CD4-positive, alpha-beta T cell (primary cell): ENCODE measurements at places on chromosomes 5 and 9.
A peak's percentile ranks its signal among the peaks of the same experiment; 100 is the strongest.

DNA sequence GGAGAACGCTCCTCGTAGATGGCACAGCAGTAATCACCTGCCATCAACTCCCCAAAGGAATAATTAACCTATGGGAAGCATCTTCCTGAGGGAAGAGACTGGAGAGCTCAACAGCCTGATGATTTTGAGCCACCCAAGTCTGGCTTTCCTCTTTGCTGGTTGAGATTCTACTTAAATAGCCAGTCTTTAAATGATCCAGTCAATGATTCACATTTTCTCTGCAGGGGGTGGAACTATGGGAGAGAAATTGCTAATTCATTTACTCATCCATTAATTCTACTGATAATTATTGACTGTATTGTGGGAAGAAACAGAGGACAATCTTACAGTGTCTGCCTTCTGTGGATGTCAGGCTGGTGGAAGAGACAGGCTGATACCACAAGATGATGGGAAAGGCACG, 355.0 kb upstream of the PANK3 start:
- DNase-seq: no peak

- DNase-seq: no peak
Observed at GRCh38 chr5:67511911-67512310, 315.3 kb upstream of the CD180 start.

DNA sequence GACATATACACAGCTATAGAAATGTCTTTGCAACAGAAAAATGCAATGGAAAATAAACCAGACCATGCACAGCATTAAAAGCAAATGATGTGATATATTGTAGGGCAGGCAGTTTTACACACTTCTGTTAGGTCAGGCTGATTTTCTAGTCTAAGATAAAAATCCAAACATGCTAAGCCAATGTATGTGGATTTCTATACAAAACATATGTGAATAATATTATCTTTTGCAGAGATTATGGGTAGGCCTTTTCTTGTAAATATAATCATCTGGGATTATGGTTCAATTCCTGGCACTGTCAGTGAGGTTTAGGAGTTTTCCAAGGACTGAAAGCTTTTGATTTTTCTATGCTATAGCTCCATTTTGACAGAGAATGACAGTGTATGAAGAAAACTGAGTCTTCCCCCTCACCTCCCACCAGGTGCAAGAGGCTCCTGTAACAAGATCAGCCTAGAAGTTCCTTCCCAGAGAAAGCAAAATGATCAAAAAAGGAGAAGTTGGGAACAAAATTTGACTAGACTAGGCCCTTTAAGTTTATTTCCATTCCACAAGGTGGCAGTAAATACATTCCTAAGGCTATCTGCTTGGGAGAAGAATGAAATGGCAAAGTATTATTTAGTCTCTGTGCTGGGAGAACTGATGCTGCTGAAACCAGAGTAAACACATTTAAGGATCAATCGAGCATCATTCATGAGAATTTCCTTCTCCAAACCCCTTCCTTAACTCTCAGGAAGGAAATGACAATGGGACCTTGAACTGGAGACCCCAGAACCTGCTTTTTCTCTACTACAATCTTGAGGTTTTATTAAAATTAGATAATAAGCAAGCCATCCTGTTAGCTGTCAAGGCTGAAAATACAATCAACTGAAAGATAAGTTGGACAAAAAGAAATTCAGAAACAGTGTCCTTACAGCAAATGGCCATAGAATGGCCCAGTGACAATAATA, 133.0 kb upstream of the TUT7 start:
- no peak for DNase-seq

GRCh38 chr5:15183520-15183919, 311.9 kb upstream of the ANKH start:
- no peak for DNase-seq

- no peak for DNase-seq
Observed at GRCh38 chr5:95881833-95882232, 59.3 kb upstream of the GLRX start.

DNA sequence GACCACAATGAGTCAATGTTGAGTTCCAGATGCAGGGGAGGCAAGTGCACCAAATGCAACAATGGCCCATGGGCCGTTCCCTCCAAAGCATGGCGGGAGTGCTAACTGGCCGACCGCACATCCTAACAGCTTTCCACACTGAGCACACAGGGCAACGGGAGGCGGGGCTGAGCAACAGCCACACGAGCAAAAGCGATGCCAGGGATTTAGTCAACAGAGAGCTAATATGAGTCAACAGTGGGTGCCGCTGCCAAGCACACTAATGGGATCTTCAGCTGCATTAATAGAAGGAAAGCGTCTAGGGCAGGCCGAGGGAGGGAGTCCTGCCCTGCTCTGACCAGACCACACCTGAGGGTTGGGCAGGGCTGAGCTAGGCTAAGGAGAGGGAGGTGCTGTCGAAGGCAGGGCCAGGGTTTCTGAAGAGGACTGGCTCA, 4.6 kb downstream of the EPB41L4B start:
- DNase-seq: no peak

GRCh38 chr5:90223756-90224155, 185.8 kb downstream of the CETN3 start:
- no peak for DNase-seq

DNA sequence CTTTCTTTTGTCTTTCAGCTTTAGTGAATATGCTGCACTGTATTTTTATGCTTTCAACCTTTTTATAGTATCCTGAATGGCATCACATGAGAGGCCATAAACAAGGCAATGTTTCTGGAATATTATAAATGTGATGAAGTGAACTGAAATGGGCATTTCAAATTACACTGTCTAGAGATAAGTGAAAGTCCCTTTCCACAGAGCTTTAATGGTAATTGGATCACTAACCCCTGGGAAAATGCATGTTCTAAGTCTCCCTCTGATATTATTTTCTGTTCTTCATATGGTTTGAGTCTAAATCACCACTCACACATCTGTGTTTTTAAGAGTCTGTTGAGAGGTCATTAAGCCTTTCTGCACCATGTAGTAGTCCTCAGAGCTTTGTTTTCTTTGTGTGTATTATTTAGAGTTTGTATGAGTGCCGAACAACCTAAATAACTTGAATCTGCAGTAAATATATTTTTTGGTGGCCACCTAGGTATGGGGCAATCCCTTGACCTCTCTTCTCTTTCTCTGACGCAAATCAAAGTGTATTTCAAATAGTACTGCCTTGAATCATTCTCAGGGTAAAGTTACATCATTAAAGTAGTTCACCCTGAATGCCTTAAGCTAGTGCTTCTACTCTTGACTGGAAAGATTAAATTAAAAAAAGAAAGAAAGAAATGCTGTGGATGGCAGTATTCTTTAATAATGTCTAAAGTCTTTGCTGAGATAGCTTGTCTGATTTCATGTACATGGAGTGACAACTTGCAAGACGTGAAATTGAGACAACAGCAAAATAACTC, 1931.0 kb upstream of the CDH6 start:
- DNase-seq: no peak

DNA sequence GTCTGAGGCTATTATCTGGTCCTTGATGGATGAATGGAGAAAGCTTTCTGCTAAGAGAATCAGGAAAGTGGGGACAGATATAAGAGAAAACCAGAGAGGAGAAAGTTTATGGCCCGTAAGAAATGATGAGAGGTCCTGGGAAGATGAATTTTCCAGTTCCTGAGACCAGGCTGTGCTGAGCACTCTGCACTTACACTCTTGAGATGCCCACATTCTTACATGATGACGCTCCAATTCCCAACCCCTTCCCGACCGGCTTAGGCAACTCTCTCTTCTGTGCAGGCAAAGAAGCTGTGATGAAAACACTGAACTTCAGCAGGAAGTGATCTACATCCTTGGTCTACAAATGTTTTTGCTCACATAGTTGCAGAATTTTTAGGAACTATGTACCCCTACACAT, 417.0 kb downstream of the ARHGEF28 start:
- DNase-seq: no peak

GRCh38 chr9:114155995-114156656, 789 bp downstream of the COL27A1 start:
- DNase-seq: peak; percentile 31

DNA sequence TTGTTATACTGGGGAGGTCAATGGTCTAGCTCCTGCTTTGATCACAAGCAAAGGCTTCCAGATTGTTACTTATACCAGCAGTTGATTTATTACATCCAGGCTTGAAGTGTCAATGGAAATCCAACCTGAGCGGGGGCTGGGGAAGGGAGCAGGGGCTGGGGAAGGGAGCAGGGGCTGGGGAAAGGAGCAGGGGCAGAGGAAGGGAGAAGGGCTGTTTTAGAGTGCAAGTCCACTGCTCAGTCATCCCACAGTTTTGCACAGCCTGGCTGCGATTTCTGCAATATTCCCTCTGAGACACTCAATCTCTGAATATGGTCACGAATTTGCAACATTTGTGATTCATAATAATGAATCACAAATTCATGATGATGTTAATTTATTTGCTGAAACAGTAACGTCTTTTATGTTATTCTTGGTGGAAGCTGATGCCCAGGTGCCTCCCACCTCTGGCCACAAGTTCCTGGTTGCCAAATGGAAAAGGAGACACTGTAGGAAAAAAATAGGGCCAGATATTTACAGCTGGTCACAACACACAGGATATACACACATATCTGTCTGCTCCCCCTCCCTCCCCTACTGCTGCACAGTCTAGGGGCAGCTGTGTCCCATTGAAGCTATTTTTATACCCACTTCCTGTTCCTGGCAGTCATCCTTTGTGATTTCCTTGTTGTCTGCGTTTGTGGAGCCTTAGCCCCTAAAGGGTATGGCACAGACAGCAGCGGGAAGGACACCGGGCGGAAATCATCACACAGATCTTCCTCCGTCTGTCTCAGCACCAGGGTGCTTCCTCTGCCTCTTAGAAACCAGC, 325.1 kb downstream of the GADD45G start:
- DNase-seq: no peak

DNA sequence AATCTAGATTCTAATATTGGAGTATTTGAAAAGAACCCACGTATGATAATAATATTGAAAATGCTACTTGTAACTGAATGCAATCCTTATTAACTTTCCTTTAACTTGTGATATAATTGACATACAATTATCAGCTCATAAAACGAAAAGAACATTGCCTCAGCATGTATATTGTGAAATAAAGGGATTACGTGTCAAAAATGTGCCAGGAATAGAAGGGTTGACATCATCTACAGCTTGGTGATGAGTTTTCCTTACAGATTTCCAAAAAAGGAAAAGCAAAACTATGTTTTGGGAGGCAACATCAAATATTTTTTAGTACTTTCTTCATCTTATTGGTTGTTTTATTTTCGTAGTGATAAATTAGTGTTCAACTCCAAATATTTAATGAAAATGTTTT, 266.0 kb upstream of the PTGER4 start:
- no peak for DNase-seq

DNA sequence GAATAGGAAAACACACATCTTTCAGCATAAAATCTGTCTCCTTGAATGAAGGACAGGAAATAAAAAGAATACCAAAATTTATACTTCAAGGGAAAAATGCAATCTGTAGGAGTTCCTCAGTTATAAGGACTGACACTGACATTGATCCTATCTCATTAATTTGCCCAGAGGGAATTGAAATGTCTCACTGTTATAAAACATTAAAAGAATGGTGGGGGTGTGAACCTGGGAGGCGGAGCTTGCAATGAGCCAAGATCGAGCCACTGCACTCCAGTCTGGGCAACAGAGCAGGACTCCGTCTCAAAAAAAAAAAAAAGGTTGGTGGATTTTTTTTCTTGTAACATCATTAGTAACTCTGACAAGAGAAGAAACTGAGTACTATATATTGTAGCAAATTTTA, 60.8 kb downstream of the TTLL11 start:
- no peak for DNase-seq

DNA sequence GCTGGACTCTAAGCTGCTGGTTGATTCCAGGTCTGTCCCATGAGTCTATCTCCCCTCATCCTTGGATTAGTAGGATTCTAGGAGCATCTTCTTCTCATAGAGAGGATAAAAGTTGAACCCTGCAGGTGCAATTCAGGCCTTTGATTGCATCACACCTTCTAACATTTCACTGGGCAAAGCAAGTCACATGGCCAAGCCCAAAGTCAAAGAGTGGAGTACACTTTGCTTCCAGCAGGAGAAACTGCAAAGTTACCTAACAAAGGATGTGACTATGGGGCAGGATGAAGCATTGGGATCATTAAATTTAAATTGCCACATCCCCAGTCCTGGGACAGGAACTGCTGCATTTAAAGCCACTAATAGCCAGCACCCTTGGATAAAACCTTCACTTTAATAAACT, 51.0 kb upstream of the EGFLAM start:
- no peak for DNase-seq
